ENCODE measurements at places on chromosomes 3 and 15. TPM values are rescaled to one million over a fixed set of nuclear protein-coding genes. Genes with fewer than 3 reads are reported as not detected.

DNA sequence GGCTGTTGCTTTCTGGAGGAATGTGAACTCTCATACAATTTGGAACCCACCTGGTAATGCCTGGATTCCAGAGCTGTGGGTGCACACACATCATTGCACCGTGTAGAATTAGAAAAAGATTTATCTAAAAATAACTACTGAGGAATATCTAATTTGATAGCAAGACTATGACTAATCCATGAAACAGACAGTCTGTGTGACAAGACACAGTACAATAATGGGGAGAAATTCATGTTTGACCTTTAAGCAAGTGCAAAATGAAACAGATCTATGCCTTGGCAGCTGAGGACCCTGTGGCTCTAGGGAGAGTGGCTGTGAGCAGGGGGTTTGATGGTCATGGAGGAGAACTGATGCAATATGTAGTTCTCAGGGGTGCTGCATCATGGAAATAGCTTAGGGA, 7.9 kb upstream of the DOCK3 start:
- no peak overlapping the region for H3K27ac ChIP-seq
- no peak for DNase-seq
- H3K36me3 ChIP-seq = no peaks in the 10 kb centered on the region
- H3K4me1 ChIP-seq = peaks cover 3% of the 10 kb centered on the region

GRCh38 chr15:55151631-55152030, 45.1 kb downstream of the RSL24D1 start:
- H3K4me3 ChIP-seq = no peak overlapping the region
- H3K36me3 ChIP-seq = no peaks in the 10 kb centered on the region
- H3K4me1 ChIP-seq = no peaks in the 10 kb centered on the region
- H3K27ac ChIP-seq = no peak overlapping the region
- no peaks in the 10 kb centered on the region for H3K27me3 ChIP-seq

DNA sequence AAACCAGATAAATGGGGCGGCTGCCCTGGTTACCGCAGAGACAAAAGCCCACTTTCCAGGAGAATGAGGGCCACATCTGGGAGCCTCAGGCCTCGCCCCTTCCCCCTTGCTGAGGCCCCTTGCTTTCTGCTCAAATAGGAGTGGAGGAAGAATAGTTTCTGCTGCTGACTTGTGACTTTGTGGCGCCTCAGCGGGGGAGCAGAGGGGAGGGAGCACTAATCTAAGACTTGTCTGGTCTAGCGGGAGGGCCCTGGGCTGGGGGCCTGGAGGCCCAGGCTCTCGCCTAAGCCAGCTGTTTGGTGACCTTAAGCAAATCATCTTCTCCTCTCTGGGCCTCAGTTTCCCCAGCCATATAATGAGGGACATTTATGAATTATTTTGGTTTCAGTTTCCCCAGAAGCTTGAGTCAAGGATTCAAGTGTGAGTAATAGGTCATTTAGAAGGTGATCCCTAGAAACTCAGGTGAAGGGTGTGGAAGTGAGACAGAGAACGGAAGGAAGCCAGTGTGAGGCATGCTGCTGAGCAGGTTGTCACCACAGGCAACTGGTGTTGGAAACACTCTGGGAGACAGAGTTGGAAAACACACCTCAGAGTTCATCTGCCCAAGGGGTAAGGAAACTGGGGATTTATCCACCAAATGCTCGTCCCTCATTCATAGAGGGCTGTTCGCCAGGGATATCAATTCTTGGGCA, 25.9 kb upstream of the SMAD3 start:
- DNase-seq = no peak
- H3K4me3 ChIP-seq = no peak overlapping the region
- no peaks in the 10 kb centered on the region for H3K36me3 ChIP-seq
- no peak overlapping the region for H3K27ac ChIP-seq
- peaks cover 41% of the 10 kb centered on the region for H3K4me1 ChIP-seq

DNA sequence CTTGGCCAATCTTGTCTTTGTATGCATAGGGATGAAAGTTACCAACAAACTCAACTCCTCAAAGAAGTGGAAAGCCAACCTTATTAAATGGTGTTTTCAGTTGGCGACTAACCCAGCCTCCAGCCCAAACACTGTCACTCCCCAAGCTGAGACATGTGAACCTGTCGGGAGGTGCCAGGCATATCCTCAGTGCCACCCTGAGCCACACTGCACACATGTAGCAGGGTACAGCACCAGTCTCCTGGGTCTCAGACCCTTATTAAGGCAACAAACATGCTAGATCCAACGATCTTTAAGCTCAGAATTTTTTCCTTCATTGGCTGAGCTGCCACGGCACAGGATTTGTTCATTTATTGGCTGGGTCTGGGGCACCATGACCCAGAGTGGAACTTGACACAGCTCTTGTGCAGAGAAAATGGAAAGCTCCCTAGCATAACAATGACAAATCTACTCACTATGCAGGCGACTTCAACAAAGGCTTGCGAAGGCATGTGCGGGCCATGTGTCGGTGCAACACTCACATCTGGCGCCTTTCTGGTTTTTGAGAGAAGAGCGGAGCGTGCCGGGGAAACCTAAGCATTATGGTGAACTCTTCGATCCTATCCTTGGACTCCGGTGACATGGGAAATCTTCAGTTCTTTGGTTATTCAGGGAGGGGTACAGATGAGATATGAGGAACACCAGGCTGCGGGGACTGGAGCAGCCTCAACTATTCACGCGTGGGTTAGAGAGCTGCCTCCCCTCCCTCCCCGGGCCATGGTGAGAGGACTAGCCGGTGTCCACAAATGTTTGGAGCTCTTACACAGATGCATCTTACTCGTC, 190.1 kb downstream of the FAM43A start:
- no peak overlapping the region for H3K27ac ChIP-seq
- H3K4me1 ChIP-seq = peaks cover 14% of the 10 kb centered on the region
- DNase-seq = no peak
- H3K36me3 ChIP-seq = no peaks in the 10 kb centered on the region
- H3K27me3 ChIP-seq = no peaks in the 10 kb centered on the region

The GNAT1 gene
- 0.28 TPM for total RNA-seq

The SMCO1 gene
- total RNA-seq = not detected

The CCR8 gene
- total RNA-seq = 1.3 TPM

All from CD4-positive, alpha-beta T cell (primary cell).